NCI-H187 (cell line): ENCODE measurements at places on chromosomes 5 and 9.
A peak's percentile ranks its signal among the peaks of the same experiment; 100 is the strongest.

- DNase-seq, result peak; percentile 63
Observed at GRCh38 chr9:129495620-129496472, 125.1 kb downstream of the C9orf50 start.

DNA sequence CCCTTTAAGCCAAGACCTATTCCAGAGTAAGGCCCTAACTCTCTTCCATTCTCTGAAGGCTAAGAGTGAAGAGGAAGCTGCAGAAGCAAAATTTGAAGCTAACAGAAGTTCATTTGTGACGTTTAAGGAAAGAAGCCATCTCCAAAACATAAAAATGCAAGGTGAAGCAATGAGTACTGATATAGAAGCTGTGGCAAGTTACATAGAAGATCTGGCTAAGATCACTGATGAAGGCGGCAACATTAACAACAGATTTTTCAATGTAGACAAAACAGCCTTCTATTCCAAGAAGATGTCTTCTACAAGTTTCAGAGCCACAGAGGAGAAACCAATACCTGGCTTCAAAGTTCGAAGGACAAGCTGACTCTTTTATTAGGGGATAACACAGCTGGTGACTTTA, 1143.4 kb downstream of the CDH12 start:
- DNase-seq, result no peak

GRCh38 chr5:130874861-130875417, 290.1 kb downstream of the HINT1 start:
- no peak for DNase-seq

DNA sequence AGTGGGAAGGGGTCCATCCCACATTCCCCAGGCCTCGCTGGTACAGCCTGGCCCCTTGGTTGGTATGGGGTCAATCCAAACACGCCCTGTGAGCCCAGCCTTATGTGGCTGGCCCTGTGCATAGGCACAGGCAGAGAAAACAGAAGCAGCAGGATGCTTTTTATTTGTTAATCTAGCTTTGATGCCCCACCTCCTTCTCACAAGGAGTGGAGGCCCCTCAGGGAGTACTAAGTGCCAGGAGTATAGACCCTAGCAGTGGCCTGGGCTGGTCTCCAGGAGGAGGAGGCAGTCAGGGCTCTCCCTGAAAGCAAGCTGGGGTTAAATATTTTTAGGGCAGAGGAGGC, 14.6 kb upstream of the TCF7 start:
- no peak for DNase-seq
